Vagina (tissue), 2 donors: ENCODE measurements at places on chromosomes 2 and 18.

GRCh38 chr2:10722252-10722825 lies 909 bp downstream of the ATP6V1C2 start:
- H3K4me3 ChIP-seq: peak overlapping the region; percentile 47
- H3K36me3 ChIP-seq: no peaks in the 10 kb centered on the region
- no peak for DNase-seq
- H3K27ac ChIP-seq: no peak overlapping the region

DNA sequence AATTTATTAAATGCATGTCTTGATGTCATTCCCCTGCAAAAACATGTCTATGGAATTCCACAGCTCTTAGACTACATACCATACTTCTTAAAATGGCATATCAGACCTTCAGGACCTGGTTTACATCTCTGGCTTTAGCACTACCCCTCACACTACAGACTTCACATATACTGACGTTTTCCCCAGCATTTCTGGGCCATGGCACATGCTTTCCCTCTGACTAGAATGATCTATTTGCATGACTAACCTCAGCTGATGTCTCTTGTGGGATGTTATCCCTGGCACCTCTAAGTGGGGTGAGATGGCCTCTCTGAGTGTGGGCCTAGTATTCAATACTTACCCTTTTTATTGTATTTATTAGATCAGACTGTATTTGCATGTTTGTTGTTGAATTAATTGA lies 381.6 kb downstream of the ERBB4 start:
- H3K27ac ChIP-seq: no peak overlapping the region
- no peak overlapping the region for H3K4me3 ChIP-seq
- no peaks in the 10 kb centered on the region for H3K4me1 ChIP-seq
- no peak for DNase-seq
- H3K36me3 ChIP-seq: no peaks in the 10 kb centered on the region
- no peaks in the 10 kb centered on the region for H3K27me3 ChIP-seq

- no peaks in the 10 kb centered on the region for H3K36me3 ChIP-seq
- no peak overlapping the region for H3K4me3 ChIP-seq
- no peaks in the 10 kb centered on the region for H3K4me1 ChIP-seq
- DNase-seq: no peak
- H3K27me3 ChIP-seq: no peaks in the 10 kb centered on the region
Observed at GRCh38 chr2:60832621-60833020, 48.8 kb upstream of the REL start.

- no peak overlapping the region for H3K27ac ChIP-seq
- H3K27me3 ChIP-seq: no peaks in the 10 kb centered on the region
Observed at GRCh38 chr2:119233326-119234020, 9.8 kb downstream of the STEAP3 start.

DNA sequence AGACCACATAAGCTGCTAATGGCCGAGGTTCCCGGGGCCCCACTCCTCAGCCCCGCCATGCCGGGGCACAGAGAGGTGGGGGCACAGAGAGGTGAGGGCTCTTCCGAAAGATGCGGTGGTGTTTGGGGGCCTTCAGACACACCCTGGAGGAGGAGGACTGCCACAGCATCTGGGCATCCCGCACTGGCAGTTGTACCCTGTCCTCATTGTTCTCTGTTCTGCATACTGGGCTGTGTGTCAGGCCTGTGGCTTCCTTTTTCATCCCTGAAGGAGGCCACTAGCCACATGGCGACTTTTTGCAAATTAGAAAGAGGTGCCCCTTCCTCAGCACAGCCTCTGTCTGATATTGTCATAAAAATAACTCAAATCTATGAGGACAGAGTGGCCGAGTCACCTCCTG lies 150.1 kb downstream of the CTIF start:
- no peak for DNase-seq
- no peak overlapping the region for H3K27ac ChIP-seq
- H3K36me3 ChIP-seq: no peaks in the 10 kb centered on the region
- no peaks in the 10 kb centered on the region for H3K27me3 ChIP-seq

DNA sequence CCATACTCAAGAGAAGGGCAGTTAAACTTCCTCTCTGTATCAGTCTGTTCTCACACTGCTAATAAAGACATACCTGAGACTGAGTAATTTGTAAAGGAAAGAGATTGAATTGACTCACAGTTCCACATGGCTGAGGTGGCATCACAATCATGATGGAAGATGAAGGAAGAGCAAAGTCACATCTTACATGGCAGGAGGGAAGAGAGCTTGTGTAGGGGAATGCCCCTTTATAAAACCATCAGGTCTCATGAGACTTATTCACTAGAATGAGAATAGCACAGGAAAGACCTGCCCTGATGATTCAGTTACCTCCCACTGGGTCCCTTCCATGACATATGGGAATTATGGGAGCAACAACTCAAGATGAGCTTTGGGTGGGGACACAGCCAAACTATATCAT lies 1.4 kb upstream of the IL36B start:
- H3K27ac ChIP-seq: no peak overlapping the region
- H3K4me1 ChIP-seq: no peaks in the 10 kb centered on the region
- peak; percentile 22 for DNase-seq
- H3K36me3 ChIP-seq: no peaks in the 10 kb centered on the region
- H3K27me3 ChIP-seq: no peaks in the 10 kb centered on the region

DNA sequence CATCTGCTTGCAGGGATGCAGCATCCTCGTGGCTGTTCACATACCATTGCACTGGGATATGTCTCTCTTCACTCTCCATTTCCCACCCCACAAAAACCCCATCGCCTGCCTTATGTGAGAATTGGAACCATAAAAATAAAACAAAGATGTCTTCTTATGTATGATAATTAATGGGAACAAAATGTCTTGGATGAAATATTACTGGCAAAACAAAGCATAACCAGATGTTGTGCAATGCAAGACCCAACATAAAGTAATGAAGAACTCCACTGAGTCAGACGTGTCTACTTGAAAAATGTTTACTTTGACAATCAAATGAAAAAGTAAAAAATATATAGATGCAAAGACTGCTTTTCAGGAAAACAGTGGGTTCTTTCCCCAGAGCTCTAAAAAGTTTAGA lies 611.3 kb upstream of the SYT4 start:
- no peaks in the 10 kb centered on the region for H3K27me3 ChIP-seq
- peaks cover 5% of the 10 kb centered on the region for H3K4me1 ChIP-seq
- H3K27ac ChIP-seq: no peak overlapping the region
- no peaks in the 10 kb centered on the region for H3K36me3 ChIP-seq

GRCh38 chr2:218028562-218029348 lies 26.0 kb upstream of the TNS1 start:
- DNase-seq: no peak
- H3K27ac ChIP-seq: no peak overlapping the region
- no peak overlapping the region for H3K4me3 ChIP-seq
- H3K36me3 ChIP-seq: no peaks in the 10 kb centered on the region

DNA sequence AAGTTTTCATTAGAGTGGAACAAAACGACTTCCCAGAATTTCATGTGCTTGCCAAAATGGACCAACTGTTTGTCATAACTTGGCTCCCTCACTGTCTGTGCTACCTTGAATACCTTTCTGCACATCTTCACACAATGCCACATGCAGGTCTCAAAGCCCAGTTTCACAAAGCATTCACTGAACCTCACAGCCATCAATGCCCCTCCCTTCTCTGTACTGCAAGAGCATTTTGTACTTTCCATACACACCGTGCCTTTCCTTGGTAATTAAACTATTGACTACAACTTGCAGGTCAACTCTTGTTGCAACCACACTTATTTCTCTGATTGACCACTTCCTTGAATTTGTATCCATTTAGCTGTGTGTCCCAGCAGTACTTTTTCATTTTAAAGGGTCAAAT lies 50.5 kb downstream of the PAX3 start:
- H3K27me3 ChIP-seq: no peaks in the 10 kb centered on the region
- H3K4me1 ChIP-seq: no peaks in the 10 kb centered on the region
- H3K27ac ChIP-seq: no peak overlapping the region
- no peak overlapping the region for H3K4me3 ChIP-seq

DNA sequence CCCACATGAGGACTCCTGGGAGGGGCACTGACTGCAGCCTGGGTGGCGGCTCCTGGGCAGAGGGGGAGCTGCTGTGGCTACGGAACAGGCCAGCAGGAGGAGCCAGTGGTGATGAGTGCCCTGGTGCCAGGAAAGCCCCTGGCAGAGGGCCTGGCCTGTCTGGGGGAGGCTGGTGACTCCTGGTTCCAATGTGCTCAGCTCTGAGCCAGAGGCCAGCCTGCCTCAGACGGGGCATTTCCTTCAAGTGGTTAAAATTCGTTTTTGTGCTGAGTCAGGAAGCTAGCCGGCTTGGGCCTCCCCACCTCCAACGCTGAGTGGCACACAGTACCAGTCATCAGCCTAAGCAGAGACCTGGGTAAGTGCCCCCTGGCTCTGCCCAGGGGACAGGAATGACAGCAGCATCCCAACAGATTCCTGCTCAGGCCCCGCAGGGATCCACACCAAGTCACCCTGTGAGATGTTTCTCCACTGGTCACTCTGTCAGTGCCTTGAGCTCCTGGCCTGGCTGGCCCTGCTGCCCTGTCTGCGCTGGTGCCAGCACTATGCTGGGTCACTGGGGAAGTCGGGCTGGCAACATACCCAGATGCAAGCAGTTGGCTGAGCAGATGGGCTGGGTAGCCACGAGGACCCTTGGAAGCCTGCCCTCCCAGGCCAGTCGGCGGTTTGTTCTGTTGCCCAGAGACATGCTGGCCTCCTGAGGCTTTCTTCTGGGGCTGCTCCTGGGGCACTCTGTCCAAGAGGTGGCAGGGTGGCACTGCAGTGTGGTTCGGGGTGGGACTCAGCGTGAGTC lies 7.1 kb upstream of the KLF11 start:
- no peaks in the 10 kb centered on the region for H3K27me3 ChIP-seq
- peaks cover 40% of the 10 kb centered on the region for H3K4me1 ChIP-seq
- no peak for DNase-seq
- H3K4me3 ChIP-seq: no peak overlapping the region
- no peaks in the 10 kb centered on the region for H3K36me3 ChIP-seq

DNA sequence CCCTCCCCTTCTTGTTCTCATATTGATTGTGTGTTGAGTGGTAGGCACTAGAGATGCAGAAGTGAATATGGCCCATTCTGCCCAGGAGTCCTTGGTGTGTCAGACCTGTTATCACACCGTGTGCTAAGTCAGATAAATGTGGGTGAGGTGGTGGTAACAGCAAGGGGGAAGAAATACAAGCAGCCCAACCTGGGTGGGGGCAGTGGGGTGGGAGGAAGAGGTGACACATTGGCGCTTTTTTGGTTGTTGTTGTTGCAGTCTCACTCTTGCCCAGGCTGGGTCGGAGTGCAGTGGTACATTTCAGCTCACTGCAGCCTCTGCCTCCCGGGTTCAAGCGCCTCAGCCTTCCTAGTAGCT lies 12.8 kb downstream of the B3GNT2 start:
- no peak for DNase-seq
- no peaks in the 10 kb centered on the region for H3K27me3 ChIP-seq
- peaks cover 40% of the 10 kb centered on the region for H3K4me1 ChIP-seq
- no peak overlapping the region for H3K4me3 ChIP-seq

DNA sequence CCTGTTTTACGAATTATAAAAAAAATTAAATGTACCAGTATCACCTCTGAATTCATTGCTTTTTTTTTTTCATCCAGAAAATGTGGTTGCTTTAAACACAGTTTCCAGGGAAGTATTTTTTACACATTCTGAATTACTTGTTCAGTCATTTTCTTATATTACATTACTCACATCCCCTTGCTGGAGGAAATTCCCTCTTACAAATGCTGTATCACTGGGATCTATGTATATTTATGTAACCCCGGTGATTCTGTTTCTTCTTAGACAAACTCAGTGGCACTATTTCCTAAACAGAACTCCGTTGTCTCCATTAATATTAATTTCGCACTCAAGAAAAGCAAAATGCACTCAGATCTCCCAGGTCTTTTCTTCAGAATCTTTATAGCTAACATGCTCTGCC lies 1078.5 kb upstream of the ZEB2 start:
- H3K27ac ChIP-seq: no peak overlapping the region
- no peaks in the 10 kb centered on the region for H3K4me1 ChIP-seq

GRCh38 chr2:68196120-68196716 lies 38.5 kb downstream of the PNO1 start:
- H3K27me3 ChIP-seq: no peaks in the 10 kb centered on the region
- no peak for DNase-seq
- no peaks in the 10 kb centered on the region for H3K36me3 ChIP-seq
- peaks cover 54% of the 10 kb centered on the region for H3K4me1 ChIP-seq

DNA sequence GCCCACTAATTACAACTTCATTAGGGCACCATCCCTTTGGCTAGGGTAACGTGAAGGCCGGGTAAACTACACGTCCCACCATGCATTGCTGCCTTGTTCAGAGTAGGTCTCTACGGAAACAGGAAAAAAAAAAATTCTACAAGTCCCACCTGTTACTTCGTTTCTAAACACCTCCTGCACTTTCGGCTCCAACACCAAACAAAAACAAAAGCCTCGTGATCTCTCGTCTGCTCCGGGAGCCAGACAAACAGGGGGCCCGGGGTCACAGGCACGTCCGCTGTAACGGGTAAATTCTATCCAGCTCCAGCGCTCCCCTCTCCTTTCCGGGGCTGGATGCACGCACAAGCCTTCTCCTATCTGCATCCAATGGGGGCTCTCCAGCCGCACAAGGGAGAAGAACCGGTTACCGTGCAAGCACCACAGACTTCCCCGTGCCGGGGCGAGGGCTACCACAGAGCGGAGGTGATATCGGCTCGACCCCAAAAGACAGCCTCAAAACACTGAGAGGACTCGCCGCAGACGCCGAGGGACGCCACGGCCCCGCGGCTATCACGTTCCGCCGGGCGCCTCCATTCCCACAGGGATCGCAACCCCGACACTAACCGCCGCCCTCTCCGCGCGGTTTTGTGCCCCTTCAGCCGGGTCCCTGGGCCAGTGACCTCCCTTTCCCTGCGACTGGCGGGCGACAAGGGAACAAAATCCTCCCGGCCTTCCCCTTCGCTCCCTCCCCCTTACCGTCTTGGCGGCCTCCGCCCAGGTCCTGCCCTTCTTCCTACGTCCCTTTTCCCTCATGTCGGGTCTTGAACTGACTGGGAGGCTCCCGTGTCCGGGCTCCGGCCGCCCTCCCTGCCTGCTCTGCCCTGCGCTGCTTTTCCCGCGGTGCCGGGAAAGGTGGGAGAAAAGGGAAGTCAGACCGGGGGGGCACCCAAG lies 591 bp downstream of the ASXL2 start:
- H3K27ac ChIP-seq: peak overlapping the region; percentile 90
- peaks cover 12% of the 10 kb centered on the region for H3K4me1 ChIP-seq
- H3K27me3 ChIP-seq: no peaks in the 10 kb centered on the region
- H3K4me3 ChIP-seq: peak overlapping the region; percentile 58
- H3K36me3 ChIP-seq: no peaks in the 10 kb centered on the region

DNA sequence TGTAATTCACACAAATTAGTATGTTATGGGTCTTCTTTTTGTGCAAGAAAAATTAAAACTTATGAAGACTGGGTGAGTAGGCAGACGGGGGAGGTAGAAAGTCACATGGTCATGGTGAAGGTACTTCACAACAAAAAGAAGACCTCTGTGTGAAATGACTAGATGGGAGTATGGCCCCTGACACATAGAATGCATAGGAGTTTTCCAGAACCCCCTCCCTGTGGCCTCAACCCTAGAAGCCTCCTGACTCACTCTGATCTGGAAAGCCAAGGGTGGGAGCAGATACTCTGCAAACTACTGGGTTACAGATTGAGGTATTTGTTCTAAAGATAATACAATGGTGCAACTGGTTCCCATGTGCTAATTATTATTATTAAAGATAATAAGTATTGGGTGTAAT lies 23.2 kb downstream of the SATB2 start:
- H3K4me1 ChIP-seq: no peaks in the 10 kb centered on the region
- no peak for DNase-seq
- no peak overlapping the region for H3K4me3 ChIP-seq

GRCh38 chr18:25284861-25285550 lies 67.0 kb downstream of the ZNF521 start:
- peak overlapping the region; percentile 59 for H3K27ac ChIP-seq
- H3K4me3 ChIP-seq: no peak overlapping the region
- H3K27me3 ChIP-seq: no peaks in the 10 kb centered on the region

- peak overlapping the region; percentile 83 for H3K27ac ChIP-seq
- no peaks in the 10 kb centered on the region for H3K27me3 ChIP-seq
- H3K4me3 ChIP-seq: no peak overlapping the region
- peaks cover 15% of the 10 kb centered on the region for H3K4me1 ChIP-seq
Observed at GRCh38 chr2:9693646-9694045, 62.8 kb upstream of the YWHAQ start.
